Immature natural killer cell (primary cell): ENCODE measurements at places on chromosomes 12 and 14.

- DNase-seq = no peak
These were observed 11.8 kb downstream of the TMCC3 start for GRCh38 chr12:94638521-94638920.

DNA sequence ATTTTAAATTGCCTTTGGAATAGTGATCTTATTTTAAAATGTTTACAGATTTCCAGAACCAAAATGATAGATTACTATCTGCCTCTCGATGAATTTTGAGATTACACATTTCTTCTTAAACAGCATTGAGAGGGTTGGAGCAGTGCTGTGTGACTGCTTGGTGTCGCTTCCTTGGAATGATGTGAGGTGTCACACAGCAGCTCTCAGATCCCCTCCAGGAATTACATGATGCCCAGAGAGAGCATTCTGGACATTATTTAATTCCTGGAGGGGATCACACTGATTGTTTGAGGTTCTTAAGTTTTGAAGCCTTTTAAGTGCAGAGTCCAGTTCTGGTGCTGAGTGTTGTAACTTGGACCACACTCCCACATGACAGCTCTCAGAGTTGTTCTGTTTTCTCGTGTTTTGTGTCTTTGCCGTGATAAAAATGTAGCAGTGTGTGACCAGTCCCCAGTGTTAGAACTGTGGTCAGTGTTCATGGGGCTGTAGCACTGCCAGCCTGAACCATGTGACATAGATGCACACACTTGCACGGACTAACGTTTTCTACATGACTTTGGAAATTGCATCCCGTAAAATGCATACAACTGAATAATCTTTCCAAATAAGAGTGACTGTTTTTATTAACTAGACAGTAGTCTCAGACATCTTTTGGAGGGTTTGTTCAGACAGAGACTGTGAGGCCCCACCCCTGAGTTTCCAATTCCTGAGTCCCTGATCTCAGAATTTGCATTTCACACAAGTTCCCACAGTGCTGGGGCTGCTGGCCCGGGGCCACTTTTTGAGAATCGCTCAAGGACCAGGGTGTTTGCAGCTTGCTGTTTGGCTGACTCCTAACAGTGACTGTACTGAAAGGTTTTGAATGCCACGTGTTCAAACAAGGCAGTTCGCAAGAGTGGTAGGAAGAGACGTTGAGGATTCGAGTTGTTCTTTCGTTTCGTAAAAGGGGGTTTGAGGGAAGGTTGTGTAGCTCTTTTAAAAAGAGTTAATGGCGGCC, 26.0 kb downstream of the XRCC3 start:
- no peak for DNase-seq

DNA sequence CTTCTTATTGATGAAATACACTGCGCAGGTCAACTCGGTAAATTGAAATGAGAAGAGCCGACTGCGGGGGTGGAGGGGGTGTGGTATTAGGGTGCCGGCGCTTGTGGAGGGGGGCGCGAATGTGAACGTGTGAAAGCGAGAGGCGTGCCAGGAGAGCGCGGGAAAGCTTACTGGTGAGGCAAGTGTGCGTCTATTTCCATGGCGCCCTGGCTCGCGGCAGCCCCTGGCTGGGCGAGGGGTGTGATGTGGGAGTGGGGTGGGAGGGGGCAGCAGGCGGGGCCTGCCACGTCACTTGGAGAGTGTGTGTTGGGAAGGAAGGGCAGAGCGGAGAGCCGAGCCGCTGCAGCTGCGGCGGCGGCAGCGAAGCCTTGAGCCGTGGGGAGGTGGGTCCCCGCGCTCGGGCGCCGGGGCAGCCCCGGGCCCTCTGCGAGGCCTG, 88.8 kb downstream of the GALNT8 start:
- no peak for DNase-seq

- DNase-seq = no peak
These were observed 502 bp downstream of the KIF26A start for GRCh38 chr14:104138718-104139459.

GRCh38 chr12:11347810-11348209, 37.6 kb upstream of the PRB4 start:
- no peak for DNase-seq

- DNase-seq = no peak
These were observed 50.2 kb downstream of the FRMD6 start for GRCh38 chr14:51701951-51702350.

GRCh38 chr14:65168840-65169239, 66.5 kb upstream of the MAX start:
- DNase-seq = no peak

DNA sequence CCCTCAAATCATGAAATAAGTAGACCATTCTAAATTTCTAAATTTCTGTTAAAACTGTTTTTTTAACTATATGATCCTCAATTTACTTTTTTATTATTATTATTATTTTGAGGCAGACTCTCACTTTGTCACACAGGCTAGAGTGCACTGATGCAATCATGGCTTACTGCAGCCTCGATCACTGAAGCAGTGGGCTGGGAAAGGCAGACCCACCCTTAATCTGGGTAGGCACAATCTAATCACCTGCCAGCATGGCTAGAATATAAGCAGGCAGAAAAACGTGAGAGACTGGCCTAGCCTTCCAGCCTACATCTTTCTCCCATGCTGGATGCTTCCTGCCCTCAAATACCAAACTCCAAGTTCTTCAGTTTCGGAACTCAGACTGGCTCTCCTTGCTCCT, 2.3 kb downstream of the ERO1A start:
- DNase-seq = no peak

- no peak for DNase-seq
These were observed 36.1 kb upstream of the ANKRD9 start for GRCh38 chr14:102545461-102546265.

GRCh38 chr14:37600880-37601741, 5.7 kb downstream of the TTC6 start:
- DNase-seq = no peak

- no peak for DNase-seq
These were observed 762 bp downstream of the RABGGTA start for GRCh38 chr14:24270537-24271133.

DNA sequence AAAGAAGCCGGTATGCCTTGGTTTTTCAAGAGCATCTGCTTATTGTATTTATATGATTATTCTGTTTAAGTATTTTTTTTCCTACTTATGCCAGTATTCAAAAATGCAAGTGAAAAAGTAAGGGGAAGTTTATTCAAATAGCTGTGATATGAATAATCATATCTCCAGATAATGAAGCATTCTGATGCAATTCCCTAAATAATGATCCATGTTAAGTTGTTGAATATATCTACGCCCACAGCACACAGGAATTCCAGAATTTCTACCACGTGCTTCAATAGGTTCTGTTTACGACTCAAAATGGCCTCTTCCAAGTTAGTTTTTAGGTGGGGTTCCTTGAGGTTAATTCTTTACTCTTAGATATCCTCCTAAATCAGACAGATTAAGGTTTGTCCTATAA, 208.3 kb downstream of the NAV3 start:
- DNase-seq = no peak

DNA sequence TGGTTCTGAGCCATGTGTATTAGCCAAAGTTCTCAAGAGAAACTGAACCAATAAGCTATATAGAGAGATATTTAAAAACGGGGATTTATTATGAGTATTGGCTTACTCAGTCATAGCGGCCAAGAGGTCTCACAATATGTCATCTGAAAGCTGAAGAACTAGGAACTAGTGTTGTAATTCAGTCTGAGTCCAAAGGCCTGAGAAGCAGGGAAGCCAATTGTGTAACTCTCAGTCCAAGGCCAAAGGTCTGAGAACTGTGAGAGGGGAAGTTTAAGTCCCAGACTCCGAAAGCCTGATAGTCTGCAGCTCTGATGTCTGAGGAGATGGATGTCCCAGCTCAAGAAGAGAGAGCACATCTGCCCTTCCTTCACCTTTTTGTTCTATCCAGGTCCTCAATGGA, 344.8 kb upstream of the USP15 start:
- DNase-seq = no peak

- no peak for DNase-seq
These were observed 13.0 kb downstream of the ASPG start for GRCh38 chr14:104098272-104099095.

GRCh38 chr12:2035431-2036055, 17.2 kb upstream of the CACNA1C start:
- no peak for DNase-seq

- DNase-seq = no peak
These were observed 112.6 kb downstream of the ERC1 start for GRCh38 chr12:1103632-1104031.

DNA sequence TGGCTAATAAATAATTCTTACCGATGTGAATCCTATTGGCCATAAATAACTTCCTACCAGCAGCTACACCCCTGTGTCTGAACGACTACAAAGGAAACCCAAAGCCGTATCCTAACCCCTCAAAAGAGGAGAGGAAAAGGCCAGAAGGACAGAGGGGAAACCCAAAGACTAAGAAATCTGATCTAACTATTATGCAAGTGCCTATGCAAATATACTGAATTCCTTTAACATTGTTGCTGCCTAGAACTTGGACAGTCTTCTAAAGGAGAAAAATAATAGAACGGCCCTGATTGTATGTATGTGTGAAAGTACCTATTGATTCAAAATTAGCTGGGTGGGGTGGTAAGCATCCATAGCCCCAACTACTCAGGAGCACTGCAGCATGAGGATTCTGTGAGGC, 997 bp downstream of the PLEKHG7 start:
- DNase-seq = no peak

DNA sequence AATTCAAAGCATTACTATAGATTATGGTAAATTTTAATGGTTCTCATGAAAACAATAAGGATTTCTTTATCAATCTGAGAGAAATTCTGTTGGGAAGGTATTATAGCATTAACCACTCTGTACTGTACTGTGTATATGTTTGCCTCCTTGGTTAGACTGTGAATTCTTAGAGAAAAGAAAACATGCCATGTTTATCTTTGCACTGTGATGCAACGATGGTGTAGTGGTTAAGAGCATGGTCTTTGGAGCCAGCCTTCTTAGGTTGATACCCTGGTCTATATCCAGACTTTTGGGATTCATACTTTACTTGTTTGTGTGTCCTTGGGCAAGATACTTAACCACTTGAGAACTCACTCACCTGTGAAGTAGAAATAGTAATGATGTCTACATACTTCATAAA, 32.2 kb upstream of the NUBPL start:
- DNase-seq = no peak

GRCh38 chr14:69262516-69262915, 2.6 kb downstream of the GALNT16 start:
- no peak for DNase-seq

DNA sequence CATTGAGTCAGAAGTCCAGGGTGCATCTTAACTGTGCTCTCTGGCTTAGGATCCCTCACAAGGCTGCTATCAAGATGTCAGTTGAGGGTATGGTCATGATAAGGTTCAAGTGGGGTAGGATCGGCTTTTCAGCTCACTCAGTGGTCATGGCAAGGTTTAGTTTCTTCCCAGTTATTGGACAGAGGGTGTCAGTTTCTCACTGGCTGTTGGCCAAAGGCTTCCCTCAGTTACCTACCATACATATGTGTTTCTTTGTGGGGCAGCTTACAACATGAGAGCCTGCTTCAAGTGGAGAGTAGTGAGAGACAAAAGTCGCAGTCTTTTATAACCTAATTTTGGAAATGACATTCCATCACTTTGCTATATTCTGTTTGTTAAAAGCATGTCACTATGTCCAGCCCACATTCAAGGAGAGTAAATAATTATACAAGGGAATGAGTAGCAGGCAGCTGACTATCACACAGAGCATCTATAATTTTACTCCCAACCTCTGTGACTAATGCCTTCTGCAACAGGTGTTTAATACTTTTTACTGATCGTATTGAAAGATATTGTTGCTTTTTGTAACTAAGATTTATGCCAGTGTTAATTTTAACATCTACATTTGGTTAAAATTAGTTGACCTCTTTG, 572.8 kb upstream of the FBXO33 start:
- DNase-seq = no peak

DNA sequence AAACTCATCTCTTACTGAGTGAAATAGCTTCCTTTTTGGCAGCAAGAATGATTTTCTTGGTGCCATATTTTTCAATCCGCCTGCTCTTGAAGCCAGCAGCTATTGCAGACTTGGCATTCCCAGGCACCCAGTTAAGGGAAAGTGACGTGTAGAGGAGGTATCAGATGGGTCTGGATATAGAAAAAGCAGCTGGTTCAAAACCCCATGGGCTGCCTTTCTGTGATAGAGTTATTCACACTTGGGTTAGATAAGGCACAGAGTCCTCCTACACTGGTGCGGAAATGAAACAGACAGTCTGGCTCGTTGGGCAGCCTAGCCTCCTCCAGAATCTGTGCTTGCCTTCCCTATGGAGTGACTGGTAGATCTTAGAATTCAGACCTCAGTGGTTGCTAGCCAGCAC, 62.2 kb downstream of the PTPN11 start:
- no peak for DNase-seq

- DNase-seq = no peak
These were observed 2.0 kb upstream of the AP1G2 start for GRCh38 chr14:23569443-23570151.

DNA sequence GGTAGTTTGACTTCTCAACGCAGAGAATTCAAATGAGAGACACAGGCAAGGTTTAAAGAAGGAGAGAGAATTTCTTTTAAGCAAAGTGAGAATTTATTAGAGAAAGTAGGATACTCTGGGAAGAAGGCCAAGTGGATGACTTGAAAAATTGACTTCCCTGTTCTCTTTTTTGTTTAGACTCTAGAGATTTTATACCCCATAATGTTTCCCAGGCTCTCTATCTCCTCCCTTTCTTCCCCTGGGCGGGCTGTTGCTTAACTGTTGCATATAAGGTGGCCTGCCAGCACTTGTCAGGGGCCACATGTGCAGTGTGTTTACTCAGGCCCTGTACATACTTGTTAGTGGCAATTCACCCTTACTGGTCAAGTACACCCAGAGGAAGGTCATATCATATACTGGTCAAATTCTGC, 403.7 kb downstream of the SLC6A15 start:
- DNase-seq = no peak

GRCh38 chr14:51512316-51512715, 139.4 kb upstream of the FRMD6 start:
- no peak for DNase-seq

- DNase-seq = no peak
These were observed 22.8 kb upstream of the LALBA start for GRCh38 chr12:48592591-48593086.

DNA sequence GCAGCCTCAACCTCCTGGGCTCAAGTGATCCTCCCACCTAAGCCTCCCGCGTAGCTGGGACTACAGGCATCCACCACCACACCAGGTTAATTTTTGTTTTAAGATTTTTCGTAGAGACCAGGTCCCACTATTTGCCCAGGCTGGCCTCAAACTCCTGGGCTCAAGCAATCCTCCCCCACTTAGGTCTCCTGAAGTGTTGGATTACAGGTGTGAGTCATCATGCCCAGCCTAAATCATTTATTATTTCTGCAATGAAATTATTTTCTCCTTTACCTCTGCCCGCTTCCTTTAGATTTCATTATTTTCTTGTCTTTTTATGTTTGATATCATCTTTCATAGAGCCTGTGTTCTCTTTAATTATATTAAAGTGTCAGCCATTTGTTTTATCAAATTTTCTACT, 165.2 kb upstream of the OTX2 start:
- no peak for DNase-seq

GRCh38 chr14:76941946-76942805, 86.3 kb downstream of the IRF2BPL start:
- DNase-seq = no peak

- no peak for DNase-seq
These were observed 1.5 kb downstream of the RILPL1 start for GRCh38 chr12:123532019-123532418.
